ENCODE measurements at places on chromosomes 13 and 19. TPM values are rescaled to one million over a fixed set of nuclear protein-coding genes. Genes with fewer than 3 reads are reported as not detected.

The PABPC3 gene
- total RNA-seq, result 0.10 TPM

The ACP5 gene
- total RNA-seq, result 17.9 TPM

The ZNF829 gene
- total RNA-seq, result 0.70 TPM

The NECTIN2 gene
- 70.4 TPM for total RNA-seq

The IQCN gene
- total RNA-seq, result 2.8 TPM

GRCh38 chr19:41610789-41611188 is 16.1 kb downstream of the CEACAM4 start:
- no peak for DNase-seq

GRCh38 chr19:3135961-3136683 is at the start of gene GNA15:
Gene GNA15, plus strand, starts transcription at chr19:3136033. Its CDS starts 418 bp downstream, at chr19:3136451.
- DNase-seq, result no peak

DNA sequence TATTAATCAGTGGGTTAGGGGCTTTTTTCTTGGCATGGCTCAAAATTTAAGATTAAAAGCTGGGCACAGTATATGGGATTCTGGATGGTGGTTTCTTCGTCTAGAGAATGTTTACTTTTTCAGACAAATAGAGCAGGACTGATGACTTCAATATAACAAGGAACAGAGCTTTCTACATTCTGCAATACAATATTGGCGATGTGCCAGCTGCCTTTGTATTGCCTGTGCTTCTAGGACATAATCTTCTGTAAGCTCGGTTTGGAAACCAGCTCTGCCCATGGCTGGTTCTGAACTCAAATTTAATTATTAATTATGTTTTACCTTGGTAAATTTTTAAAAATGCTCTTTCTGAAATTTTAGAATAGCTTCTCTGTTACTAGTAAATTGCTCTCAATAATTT is 139.1 kb upstream of the TRPC4 start:
- DNase-seq, result no peak

DNA sequence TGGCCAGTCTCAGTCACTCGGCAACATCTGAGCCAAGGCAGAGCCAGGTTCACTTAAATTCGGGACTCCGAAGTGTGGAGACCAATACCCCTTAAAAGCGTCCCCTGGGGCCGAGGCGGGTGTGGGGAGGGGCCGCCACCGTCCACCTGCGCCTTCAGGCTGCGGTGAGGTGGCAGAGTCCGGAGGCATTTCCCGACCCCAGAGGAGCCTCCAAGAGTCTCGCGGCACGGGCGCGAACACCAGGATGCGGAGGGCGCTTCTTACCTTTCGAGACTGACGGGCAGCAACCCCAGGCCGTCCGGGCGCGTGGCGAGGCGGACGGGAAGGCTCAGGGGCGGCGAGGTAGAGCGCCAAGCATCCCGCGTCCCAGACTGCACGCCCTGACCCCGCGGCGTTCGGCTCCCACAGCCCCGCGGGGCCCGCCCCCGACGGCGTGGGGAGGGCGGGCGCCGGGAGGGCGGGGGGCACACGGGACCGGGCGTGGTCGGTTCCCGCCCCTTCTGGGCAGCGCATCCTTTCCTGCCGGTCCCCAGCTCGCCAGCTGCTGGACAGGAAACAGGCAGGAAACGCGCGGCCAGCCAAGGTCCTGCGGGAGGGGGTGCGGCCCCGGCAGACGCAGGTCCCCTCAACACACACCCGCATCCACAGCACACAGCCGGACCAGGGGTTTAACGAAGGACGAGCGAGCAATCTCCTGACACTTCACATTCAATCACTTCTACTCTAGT is at the start of gene THSD1:
THSD1 (minus strand) TSS at position 406 of the 728 bp plus-strand sequence. CDS start 3,572 bp downstream, outside the sequence.
- DNase-seq, result peak; percentile 72

DNA sequence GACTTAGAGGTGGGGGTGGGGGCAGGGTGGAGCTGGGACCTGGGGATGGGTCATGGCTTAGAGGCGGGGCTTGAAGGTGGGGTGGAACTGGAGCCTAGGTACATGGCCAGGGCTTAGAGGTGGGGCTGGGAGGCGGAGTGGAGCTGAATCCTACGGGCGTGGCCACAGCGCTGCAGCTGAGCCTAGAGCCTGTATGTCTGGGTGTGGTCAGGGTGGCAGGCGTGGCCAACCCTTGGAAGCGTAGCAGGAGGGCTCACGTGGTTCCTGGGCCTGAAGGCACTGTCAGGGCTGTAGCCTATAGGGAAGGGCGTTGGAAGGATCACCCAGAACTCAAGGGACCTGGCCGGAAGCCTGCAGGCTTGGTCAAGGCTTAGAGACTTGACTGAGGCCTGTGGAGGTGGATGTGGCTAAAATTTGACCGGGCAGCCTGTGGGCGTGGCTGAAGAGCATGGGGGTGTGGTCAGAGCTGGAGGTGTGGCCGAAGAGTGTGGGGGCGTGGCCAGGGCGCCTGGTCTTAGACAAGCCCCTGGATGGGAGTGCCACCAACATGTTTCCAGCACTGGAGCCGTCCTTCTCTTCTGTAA is 24.3 kb downstream of the COLGALT1 start:
- DNase-seq, result no peak

- DNase-seq, result no peak
Observed at GRCh38 chr19:32188921-32189320, 156.5 kb upstream of the ZNF507 start.

- DNase-seq, result no peak
Observed at GRCh38 chr13:65789815-65790214, 1440.3 kb downstream of the PCDH9 start.

- DNase-seq, result no peak
Observed at GRCh38 chr19:1751367-1752008, 1.8 kb upstream of the ONECUT3 start.

GRCh38 chr19:9498183-9498902 is at the start of gene ZNF560:
Gene ZNF560, minus strand, starts transcription at chr19:9498616. Its CDS starts 23,303 bp downstream, at chr19:9475313.
- no peak for DNase-seq

GRCh38 chr13:79481685-79482052 is 714 bp downstream of the NDFIP2 start:
- no peak for DNase-seq

DNA sequence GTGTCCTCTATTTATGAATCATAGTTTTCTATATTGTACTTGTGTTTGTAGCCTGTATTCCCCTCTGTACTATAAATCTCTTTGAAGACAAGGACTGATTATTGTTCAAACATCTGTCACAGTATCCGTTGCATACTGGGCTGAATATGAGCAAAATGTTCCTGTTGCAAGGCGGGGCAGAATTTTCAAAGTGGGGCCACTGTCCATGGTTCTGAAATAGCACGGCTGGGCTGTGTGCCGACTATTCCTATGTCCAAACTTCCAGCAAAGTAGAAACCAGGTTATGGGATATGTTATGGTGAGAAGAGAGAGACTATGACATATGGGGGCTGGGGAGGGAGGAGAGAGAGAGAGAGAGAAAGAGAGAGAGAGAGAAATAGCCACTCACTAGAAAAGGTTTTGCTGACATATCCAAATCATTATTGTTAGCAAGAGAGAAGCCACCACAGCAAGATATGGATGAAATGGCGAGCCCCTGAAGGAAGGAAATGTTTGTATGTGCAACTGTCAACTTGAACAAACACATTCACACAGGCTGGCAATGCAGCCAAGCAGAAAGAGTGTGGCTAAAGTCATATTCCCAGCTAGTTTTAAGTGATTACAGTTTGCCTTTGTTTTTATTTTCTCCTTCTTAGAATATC is 107.0 kb upstream of the GPR12 start:
- no peak for DNase-seq

GRCh38 chr19:47058621-47059022 is 10.2 kb upstream of the TMEM160 start:
- DNase-seq, result no peak

DNA sequence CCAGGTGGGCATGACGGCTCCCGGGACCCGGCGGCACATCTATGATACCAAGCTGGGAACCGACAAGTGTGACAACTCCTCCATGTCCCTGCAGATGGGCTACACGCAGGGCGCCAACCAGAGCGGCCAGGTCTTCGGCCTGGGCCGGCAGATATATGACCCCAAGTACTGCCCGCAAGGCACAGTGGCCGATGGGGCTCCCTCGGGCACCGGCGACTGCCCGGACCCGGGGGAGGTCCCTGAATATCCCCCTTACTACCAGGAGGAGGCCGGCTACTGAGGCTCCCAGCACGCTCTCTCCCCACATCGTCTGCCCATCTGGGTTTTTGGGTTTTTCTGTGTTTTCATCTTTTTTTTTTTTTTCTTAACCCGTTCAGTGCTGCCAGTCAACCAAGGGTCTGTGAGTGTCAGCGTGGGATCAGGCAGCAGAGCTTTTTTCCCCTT is 2.3 kb upstream of the ABCA7 start:
- DNase-seq, result no peak
